ENCODE measurements at places on chromosomes 16 and 17.

- DNase-seq: no peak
These were observed 21.3 kb upstream of the USP10 start for GRCh38 chr16:84678541-84678940.

DNA sequence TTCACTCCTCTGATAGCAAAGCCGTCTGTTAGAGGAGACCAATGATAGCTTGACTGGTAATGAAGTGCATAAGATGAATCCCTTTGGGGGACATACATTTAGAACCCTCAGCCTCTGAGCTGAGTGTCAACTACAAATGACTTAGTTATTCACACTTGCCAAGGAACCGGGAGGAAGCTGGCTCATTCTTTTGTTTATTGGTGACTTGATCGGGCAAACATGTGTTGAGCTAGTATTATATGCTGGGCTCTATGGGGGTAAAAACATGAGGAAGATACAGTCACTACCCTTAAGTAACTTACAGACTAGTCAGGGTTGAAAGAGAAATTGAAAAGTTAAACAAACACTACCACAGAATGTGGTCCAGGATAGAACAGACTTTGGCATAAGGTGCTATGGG lies 3.0 kb downstream of the CCL16 start:
- no peak for DNase-seq

DNA sequence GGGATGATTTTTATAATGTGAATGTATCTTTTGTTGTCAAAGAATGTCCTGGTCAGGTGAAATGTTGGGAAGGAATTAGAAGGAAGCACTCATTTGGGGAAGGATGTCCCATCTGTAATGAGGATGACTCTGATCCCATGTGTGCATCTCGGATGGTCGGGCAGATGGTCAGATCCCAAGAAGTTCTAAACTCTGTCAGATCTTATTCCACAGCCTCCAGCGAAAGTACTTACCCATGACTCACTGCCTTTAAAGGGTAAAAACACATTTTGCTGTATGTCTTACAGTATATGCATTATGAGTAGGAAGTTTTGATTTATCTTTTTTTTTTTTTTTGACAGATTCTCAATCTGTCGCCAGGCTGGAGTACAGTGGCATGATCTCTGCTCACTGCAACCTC lies 548 bp upstream of the KRTAP4-11 start:
- DNase-seq: no peak

- no peak for DNase-seq
These were observed 90.5 kb upstream of the HSBP1 start for GRCh38 chr16:83717308-83717707.

DNA sequence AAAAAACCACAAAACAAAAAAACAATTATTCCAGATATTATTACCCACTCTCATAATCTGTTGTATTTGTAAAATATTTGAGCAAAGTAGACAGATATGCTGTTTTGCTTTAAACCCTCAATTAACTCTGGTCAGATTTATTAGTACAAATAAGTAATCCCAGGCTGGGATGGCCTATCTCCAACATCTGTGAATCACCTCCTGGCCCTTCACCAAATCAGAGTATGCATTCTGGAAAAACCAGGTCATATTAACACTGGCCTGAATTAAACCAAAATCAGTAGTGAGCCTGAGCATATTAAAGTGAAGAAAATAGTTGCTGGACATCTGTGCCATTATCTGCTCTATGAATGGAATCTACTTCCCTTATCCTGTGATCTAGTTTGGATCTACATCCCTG lies 41.0 kb downstream of the STAT3 start:
- DNase-seq: no peak

DNA sequence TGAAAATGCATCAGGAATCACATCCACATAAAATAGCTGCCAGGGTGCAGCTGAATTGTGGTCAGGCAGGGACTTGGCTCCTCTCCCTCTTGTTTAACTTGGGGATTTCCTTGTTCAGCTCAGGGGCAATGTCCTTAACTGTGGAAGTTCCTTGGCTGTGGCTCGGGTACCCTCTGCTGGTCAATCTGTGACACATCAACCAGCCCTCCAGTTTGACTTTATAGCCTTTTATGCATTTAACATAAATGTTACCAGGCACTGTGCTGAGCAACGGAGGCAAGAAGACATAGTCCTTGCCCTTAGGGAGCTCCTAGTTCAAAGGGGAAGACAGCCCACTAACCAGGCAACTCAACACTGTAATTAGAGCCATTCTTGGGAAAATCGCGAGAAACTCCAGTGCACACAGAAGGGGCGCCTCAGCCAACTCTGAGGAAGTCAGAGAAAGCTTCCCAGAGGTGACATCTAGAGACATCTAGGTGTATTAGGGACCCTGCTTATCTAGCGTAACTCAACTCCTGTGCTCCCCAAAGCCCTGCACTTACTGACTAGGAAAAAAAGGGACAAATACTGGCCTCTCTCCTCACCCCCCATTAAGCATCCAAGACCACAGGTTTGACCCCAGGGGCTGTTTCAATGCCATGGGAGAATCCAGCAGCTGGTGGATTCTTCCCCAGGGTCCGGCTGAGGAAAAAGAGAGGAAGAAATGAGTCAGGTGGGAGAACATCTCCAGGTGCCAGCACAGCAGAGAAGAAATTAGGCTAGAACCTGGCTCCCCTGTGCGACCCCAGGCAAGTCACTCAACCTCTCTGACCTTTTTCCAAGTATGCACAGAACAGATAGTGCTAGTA lies 17.3 kb upstream of the EEF2K start:
- peak; percentile 51 for DNase-seq

DNA sequence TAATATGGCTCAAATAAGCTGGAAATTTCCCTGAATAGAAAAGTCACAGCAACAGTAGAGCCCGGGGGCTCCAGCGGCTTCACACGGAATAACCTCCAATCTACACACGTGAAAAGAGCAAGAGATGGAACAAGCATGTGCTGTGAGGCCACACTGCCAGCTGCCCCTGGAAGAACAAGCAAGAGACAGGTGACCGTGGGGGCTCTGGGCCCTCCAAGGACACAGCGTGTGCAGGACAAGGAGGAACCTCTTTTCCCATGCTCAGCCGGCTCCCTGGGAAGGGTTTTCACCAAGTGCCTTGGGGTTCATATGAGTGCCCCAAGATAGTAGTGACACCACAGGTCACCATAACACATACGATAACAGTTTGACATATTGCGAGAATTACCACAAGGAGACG lies 110.2 kb upstream of the ZNF750 start:
- no peak for DNase-seq

GRCh38 chr16:31301708-31302400 lies 42.1 kb downstream of the ITGAM start:
- DNase-seq: no peak

DNA sequence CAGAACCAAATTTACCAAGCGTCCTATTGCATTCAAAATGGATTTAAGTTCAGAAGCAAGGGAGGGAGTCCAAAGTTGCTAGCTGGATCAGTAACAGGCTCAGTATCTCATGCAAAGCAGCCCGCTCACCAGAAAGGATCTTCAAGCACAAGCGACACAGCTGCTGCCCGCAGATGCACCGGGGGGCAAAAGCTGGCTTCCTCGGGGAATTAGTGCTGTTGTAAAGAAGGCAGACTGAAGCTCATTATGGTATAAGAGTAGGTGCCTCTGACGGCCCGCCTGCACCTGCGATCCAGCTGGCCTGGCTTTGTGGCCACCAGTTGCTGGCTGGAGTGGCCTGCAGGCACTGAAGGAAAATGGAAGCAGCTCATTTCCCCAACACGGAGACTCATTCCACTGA lies 128.4 kb upstream of the RCVRN start:
- no peak for DNase-seq

- DNase-seq: no peak
These were observed 2.1 kb downstream of the SOX9 start for GRCh38 chr17:72122765-72123529.

DNA sequence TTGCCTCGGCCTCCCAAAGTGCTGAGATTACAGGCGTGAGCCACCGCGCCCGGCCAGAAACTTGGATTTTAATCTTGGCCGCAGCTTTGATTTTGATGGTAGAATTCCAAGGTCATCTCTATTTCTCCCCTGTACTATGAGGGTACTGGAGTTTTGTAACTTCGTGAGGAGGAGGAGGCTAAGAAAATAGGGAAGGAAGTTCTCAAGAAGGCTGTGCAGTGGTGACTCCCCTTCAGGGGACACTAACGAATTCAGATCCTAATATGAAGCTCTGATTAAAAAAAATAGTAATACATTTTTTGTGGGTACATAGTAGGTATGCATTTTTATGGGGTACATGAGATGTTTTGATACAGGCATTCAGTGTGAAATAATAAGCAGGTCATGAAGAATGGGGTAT lies 55.9 kb downstream of the LDHD start:
- no peak for DNase-seq

- DNase-seq: no peak
These were observed 7.7 kb upstream of the TMEM235 start for GRCh38 chr17:78223765-78224164.

GRCh38 chr17:60301649-60302048 lies 90.3 kb downstream of the USP32 start:
- DNase-seq: no peak

- no peak for DNase-seq
These were observed 1.0 kb downstream of the MGRN1 start for GRCh38 chr16:4625560-4626159.

GRCh38 chr16:58843675-58844074 lies 109.6 kb upstream of the GOT2 start:
- DNase-seq: no peak

GRCh38 chr16:69107316-69107962 lies 2.0 kb downstream of the HAS3 start:
- no peak for DNase-seq

- no peak for DNase-seq
These were observed 30.7 kb upstream of the RPTOR start for GRCh38 chr17:80513892-80514291.

DNA sequence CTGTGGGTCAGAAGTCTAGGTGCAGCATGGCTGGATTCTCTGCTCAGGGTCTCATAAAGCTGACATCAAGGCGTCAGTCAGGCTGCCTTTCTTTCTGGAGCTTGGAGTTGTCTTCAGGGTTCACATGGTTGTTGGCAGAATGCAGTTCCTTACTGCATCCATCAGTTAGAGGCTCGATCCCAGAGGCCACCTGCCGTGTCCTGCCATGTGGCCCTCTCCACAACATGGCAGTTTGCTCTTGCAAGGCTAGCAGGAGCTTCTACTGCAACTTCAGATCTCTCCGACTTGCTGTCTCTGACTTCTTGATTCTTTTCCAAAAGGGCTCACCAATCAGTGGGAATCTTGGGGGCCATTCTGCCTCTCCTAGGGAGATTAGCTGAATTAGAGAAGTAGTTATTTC lies 11.9 kb downstream of the PITPNC1 start:
- no peak for DNase-seq

DNA sequence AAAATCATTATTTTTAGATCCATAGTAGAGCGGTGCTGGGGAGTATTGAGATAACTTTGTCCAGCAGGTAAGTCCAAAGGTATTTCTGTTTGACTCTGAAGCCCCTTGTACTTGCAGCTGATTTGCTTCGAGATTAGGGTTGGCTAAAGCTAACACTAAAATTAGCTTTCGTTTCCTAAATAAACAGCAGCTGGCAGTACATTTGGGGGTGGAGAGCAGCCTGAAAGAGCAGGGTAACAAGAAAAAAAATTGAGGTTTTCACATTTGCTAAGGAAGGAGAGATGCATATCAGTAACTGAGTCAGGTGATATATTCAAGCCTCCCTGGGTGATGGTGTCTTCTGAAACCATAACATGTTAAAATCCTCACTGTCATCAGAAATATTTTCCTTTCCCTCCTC lies 37.4 kb upstream of the TMC5 start:
- DNase-seq: no peak

GRCh38 chr16:3022208-3022683 lies 1.5 kb downstream of the HCFC1R1 start:
- DNase-seq: no peak

DNA sequence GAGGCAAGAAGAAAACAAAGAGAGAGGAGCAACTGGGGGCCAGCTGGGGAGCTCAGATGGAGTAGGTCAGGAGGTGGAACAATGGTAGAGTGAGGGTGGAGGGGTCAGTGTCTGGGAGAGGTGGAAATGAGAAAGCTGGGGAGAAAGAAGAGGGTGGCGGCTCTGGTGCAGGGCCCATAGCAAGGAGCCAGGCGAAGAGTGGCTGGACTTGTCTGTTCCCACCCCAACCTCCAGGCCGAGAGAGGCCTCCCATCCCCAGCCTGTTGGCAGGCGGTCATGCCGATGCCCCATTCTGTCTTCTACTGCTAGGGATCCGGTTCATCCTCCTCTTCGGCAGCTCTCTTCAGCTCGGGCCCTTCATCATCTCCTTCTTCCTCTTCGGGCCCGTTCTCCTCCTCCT lies 31.3 kb downstream of the AP1G1 start:
- no peak for DNase-seq

DNA sequence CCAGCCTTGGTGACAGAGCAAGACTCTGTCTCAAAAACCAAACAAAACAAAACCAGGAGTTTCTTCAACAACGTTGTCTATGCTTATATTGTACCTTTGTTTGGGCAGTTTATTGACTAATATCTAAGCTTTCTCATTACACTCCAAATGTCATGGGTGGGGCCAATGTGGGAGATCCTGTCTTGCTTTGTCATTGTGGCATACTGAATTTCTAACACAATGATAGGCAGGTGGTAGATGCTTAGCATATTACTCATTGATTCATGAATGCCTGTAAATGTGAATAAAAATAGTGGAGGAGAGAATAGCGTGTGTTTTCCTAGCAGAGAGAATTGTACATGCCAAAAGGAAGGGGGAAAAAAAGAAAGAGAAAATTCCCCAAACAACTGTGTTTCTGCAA lies 802.5 kb upstream of the EEF2KMT start:
- DNase-seq: no peak

DNA sequence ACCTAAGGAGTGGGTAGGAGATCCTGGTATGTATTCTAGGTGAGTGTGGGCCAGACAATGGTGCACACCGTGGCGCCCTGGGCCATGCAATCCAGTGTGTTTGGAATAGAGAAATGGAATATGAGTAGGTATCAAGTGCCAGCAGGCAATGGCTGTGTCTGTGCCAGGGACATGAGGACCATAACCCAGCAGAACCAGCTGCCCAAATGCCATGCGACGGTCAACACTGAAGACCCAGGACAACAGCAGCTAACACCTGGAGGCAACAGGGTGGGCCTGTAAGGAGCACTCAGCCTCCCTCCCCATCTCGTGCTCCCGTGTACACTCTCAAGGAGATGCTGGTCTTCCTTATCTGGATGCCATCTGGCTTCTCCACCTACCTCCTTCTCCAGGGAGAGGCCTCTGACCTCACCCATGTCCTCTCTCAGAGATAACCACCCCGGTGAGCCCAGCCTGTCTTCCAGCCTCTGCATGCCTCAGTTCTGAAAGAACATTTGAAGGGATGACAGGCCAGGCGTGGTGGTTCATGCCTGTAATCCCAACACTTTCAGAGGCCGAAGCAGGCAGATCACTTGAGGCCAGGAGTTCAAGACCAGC lies 750 bp upstream of the GSDMB start:
- DNase-seq: no peak

DNA sequence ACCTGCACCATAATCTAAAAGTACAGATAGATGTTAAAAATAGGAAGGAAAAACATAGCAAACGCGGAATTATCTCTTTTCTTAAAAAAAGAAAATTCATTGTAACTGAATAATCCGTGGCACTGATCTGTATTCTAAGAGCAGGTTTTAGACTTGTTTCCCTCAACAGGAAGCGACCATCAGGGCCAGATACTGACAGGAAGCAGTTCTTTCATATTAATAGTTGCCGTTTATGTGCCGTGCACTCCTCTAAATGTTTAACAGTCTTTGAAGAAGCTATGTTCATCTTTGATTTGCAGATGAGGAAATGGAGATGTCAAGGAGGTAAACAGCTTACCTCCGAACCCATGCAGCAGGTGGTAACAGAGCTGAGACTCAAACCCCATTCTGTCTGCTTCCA lies 23.6 kb downstream of the DYNLRB2 start:
- DNase-seq: no peak

GRCh38 chr16:83051451-83051850 lies 424.7 kb downstream of the CDH13 start:
- no peak for DNase-seq

Measured in central memory CD8-positive, alpha-beta T cell (primary cell).